ENCODE measurements at places on chromosomes 5 and 9. TPM values are rescaled to one million over a fixed set of nuclear protein-coding genes. Genes with fewer than 3 reads are reported as not detected.
A peak's percentile ranks its signal among the peaks of the same experiment; 100 is the strongest.

GRCh38 chr5:133754575-133755169 lies 142.3 kb upstream of the FSTL4 start:
- DNase-seq: peak; percentile 41

DNA sequence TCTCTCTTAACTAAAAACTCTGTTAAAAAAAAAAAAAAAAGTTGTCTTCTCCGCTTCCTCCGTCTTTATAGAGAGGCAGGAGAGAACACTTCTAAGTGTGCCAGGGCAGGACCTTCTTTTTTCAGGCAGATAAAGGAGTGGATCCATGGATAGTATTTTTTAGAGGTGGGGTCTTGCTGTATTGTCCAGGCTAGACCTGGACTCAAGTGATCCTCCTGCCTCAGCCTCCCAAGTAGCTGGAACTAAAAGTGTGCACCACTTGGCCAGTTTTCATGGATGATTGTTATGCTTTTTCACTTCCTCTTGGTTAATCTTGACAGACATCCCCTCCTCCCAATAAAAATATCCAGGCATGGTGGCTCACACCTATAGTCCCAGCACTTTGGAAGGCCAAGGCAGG lies 20.0 kb upstream of the GNE start:
- DNase-seq: no peak

DNA sequence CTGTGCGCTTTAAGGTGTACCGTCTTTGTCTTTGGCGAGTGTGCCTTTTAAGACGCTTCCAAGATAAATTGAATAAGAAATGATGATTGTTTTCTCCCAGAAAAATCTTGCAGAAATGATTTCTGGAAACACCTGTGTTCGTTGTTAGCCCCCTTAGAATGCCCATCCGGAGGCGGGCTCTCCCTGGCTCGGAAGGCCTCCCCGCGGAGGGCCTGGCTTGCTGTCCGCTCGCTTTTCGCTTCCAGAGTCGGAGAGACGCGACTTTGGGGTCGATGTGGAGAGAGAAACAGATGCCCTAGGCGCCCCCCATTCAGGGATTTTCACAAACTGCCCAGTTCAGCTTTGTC lies 23.9 kb downstream of the LECT2 start:
- DNase-seq: no peak

- DNase-seq: no peak
Observed at GRCh38 chr5:16961131-16961530, 25.0 kb upstream of the MYO10 start.

DNA sequence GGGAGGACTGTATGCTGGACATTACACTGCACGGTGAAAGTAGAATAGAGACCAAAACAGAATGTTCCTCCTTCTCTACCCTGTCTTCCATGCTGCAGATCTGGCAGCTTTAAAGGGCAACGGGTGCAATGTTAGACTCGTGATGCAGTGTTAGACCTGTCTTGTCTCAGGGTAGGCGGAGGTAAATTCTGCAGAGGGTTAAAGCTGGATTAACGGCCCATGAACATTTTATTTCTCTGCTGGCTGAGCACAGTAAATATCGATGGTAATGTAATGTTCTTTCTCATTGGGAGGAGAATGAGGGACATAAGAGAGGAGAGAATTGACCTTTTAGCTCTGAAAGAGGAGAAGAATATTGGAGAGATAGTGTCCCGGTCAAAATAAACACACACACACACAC lies 178.9 kb downstream of the NMUR2 start:
- no peak for DNase-seq

GRCh38 chr9:29006628-29007027 lies 1433.3 kb upstream of the C9orf72 start:
- no peak for DNase-seq

DNA sequence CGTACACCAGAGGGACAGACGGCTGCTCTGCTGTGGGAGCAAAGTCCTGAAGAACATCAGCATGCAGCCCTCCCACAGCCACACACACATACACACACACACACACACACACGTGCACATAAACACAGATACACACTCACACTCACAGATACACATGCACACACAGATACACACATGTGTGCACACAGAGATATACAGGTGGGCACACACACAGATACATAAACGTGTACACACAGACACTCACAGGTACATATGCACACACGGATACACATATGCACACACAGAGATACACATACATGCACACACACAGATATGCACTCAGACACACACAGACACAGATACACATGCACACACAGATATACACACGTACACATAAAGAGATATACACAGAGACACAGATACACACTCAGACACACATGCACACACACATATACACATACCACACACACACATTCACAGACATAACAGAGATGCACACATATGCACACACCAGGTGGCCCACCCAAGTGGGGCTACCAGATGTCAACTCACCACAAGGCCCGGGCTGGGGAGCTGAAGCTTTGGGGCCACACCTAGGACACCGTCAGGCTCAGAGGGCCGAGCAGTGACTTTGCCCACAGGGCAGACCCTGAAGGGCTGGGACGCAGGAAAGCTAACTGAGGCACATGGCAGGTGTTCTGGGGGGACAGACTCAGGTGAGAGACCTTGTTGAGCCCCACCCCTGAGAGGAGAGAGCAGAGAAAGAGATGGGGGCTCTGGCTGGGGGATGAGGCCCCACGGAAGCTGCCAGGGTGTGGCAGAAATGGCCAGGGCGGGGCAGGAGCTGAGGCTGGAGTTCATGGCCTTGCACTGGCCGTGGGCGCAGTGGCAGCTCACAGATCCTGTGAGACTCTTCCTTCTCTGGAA lies 148.6 kb upstream of the PPP1R26 start:
- DNase-seq: no peak

- no peak for DNase-seq
Observed at GRCh38 chr5:122173474-122174415, 44.4 kb downstream of the ZNF474 start.

- DNase-seq: no peak
Observed at GRCh38 chr5:64160201-64160600, 5.4 kb upstream of the RNF180 start.

- DNase-seq: no peak
Observed at GRCh38 chr9:105005186-105005585, 77.2 kb upstream of the ABCA1 start.

DNA sequence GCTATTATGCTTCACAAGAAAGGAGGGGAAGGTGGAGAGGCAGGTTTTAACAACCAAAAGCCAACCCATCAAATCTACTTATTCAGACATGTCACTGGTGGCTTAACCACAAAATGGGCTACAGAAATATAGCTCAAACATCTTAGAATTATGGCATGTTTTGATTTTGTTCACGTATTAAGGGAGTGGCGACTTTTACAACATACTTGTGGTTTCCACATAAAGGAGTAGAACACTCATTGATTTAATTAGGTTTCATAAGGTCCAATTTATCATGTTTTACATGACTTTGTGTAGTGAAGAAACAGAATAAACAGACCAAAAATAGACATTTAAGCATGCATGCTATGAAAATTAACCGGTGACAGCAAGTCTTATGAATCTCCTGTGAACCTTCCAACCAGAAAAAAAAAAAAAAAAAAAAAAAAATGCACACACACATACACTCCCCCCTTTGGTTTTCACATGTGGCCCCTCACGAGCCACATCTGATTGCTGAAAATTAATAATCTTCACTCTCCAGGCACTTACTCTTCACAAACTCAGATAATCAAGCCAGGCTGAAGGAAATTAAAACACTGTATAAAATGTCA lies 5.4 kb downstream of the ZNF608 start:
- peak; percentile 73 for DNase-seq

DNA sequence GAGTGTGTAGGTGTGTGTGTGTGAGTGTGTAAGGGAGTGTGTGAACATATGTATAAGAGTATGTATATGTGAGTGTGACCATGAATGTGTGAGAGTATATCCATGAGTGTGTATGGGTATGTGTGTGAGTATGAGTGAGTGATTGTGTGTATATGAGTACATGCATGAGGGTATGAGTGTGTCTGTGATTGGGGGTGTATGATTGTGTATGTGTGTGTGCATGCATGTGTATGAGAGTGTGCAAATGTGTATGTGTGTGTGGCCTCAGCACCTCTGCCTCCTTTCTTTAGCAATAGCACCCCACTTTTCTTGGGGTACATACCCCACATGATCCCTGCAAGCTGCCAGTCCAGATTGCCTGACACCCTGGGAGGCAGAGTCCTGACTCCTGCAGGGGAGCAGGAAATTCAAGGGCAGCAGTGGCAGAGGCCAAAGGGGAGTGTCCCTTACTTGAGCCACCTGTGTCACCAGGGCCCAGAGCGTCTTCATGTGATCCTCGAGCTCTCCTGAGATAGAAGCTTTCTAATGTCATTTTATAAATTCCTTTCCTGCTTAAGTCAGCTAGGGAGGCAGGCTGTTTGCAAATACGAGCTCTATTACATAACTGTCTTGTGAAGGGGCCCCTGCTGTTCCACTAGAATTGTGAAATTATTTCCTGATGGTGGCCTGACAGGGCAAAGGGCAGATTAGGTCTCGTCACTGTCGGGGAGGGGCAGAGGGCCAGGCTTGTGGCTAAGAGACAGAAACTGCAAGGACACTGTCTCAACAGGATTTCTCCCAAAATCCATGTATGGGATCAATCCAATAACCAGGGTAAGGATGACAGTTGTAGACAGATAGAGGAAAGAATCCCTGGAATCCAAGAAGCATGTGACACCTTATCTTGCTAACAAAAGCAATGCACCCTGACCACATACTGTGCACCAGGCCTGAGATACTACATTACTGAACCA lies 389.1 kb downstream of the GADD45G start:
- no peak for DNase-seq

- DNase-seq: no peak
Observed at GRCh38 chr5:60446917-60447316, 253.0 kb downstream of the DEPDC1B start.

- DNase-seq: no peak
Observed at GRCh38 chr5:80239680-80240367, 16.0 kb downstream of the SERINC5 start.

DNA sequence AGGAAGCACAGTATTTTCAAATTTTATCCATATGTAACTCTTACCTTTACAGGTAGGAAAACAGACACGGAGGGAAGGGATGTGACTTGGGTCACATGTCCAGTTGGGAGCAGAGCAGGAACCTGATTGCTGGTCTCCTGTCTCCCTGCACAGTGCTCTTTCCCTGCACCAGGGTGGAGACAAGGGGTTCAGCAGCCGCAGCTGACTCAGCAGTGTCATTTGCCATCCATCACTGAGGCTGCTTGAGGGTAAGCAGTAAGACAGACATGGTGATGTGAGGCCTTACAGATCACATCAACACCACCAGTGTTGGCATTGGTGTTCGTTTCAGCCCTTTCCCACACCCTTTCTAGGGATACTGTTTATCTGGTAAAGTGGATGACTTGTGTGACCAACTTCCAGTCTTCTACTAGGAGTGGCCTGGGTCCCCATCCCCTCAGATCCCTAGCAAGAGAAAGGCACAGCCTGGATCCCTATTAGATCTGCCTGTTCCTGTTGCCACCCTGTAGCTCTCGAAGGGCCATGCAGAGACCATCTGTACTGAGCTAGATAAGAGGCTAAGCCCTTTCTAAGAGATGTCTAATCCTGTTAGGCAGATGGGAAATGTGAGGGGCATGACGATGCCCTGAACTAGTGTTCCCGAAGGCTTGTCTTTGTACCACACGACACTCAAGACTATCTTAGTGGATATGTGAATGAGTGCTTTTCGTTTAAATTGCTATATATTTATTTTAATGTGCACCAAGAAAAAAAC lies 29.1 kb downstream of the FRMPD1 start:
- DNase-seq: no peak

DNA sequence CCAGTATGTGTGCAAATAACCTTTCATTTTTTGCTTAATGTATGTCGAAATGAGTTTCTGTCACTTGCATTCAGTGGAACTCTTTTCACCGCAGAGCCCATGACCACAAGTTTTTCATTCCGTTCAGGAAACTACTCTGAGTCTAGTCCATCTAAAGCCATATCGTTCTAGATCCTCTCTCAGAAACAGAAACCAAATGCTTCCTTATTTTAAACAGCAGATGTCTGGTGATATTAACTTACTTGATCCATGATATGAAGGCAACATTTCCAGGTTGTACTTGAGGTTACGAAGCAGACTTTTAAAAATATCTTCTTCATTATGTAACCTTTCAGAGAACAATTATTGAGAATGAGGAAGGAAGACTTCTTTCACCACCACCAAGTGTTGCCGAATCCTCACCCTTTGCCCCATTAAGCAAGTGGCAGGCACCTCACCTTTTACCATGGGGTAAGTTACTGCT lies 72.4 kb upstream of the GNAQ start:
- DNase-seq: no peak

DNA sequence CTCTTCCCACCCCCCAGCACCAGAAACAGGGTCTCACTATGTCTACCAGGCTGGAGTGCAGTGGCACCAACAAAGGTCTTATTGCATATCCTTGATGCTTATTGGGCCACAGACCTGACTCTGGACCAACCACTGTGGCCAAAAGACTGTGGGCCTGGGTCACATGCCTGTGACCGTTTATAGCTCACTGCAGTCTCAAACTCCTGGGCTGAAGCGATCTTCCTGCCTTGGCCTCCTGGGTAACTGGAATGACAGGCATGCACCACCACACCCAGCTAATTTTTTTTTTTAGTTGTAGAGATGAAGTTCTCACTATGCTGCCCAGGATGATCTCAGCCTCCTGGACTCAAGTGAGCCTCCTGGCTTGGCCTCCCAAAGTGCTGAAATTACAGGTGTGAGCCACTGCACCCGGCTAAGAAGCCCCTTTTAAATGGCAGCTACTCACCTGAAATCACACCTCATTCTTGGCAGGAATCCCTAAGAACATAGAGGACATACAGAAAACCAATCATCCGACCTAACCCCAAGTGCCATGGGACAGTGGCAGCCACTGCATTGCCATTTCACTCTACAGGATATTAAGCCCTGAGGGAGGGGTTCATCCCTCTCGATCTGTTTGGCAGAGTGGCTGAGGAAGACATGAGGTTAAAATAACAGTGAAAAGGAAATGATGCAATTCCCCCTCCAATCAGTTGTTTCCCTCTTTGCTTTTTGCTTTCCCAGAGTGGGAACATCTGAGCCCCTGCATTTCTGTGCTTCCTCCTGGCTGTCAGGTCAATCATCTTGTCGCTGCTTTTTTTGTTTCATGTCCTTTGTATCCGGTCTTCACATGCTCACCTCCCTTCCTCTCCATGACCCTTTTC lies 74.6 kb downstream of the LRRC70 start:
- DNase-seq: no peak

DNA sequence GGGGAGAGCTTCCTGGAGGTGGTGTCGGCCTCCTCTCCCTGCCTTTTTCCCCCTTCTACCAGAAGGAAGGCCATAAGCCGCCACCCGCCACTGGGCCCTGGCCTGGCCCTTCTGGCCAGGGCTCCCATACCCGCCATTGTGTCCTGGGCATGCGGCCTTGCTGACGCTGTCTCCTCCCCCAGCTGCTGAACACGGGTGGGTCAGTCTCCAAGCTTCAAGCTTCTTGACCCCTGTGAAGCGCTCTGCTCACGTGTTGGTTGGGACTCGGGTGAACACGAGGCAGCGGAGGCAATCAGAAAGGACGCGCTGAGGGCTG lies 24.2 kb upstream of the UBAC1 start:
- no peak for DNase-seq

- peak; percentile 53 for DNase-seq
Observed at GRCh38 chr5:126339215-126339805, 83.9 kb upstream of the GRAMD2B start.

GRCh38 chr5:80919678-80920196 lies 40.4 kb upstream of the RASGRF2 start:
- DNase-seq: no peak

RGS7BP gene
- total RNA-seq: 0.09 TPM

TMEFF1 gene
- 0.83 TPM for total RNA-seq

NSG2 gene
- total RNA-seq: not detected

TLX3 gene
- total RNA-seq: 20.1 TPM

GFI1B gene
- total RNA-seq: not detected

KIAA1958 gene
- total RNA-seq: 4.4 TPM

RUSC2 gene
- total RNA-seq: 18.2 TPM

TIFAB gene
- total RNA-seq: not detected

ZNG1A gene
- total RNA-seq: 106 TPM

All from Daoy (cell line).